ENCODE measurements at places on chromosomes 12 and 14.

DNA sequence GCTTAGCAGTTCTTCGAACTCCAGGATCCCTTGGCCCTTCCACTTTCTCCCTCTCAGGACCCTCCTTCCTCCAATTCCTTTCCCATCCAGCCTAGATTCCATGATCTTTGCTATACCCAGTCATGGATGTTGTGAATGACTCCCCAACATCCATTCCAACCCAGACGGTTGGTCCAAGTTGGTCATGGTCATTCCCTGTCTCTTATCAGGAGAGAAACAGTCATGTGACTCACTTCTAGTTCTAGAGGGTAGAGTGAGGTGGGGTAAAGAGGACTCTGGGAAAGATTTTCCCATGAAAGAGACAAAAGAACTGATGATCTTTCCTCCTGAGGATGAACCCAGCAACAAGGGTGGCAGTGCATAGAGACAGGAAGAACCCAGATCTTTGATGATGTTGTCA lies 9.2 kb upstream of the P2RX7 start:
- DNase-seq, result no peak

DNA sequence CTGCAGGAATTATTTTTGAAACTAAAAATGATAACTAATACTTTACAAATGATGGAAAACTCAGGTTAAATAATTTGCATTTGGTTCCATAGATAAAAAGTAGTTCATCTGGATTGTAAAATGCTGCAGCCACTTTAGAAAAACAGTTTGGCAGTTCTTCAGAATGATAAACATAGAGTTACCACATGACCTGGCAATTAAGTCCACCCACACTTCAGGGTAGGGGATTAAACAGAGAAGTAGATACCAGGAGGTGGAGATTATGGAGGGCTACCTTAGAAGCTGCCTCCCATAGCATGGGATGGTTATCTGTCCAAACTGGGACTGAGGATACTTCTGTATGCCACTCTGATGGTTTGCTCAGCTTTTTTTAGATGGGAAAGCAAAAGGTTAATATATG lies 22.2 kb downstream of the ARF6 start:
- DNase-seq, result no peak

GRCh38 chr12:63090716-63091115 lies 60.3 kb downstream of the AVPR1A start:
- DNase-seq, result no peak

GRCh38 chr12:116196226-116196625 lies 81.3 kb downstream of the MED13L start:
- DNase-seq, result no peak

DNA sequence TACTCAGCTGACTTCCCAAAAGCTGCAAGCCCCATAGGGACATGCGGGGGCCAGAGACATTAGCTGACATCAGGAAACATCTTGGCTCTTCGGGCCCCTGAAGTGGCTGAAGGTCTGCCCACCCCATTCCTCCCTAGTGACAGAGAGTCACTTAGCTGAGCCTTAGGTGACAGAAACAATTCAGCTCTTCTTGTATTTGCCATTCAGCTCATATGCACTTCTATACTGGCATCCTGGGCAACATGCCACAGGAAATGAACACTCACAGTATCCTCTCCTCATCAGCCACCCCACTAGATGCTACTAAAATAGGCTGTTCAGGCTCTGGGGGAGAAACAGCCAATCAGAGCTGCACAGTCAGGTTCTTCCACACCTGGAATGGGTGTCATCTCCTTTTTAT lies 3.4 kb downstream of the DCTN2 start:
- DNase-seq, result no peak

DNA sequence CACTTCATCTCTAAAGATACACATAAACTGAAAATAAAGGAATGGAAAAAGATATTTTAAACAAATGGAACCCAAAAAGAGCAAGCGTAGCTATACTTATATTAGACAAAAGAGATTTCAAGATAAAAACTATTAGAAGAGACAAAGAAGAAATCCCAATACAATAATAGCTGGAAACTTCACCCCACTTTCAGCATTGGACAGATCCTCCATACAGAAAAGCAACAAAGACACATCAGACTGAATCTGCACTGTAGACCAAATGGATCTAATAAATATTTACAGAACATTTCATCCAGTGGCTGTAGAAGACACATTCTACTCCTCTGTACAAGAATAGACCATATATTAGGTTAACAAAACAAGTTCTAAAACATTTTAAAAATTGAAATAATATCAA lies 117.6 kb upstream of the PDE3A start:
- no peak for DNase-seq

- peak; percentile 82 for DNase-seq
Measured at GRCh38 chr14:34059925-34060650, 109.2 kb upstream of the EGLN3 start.
